ENCODE measurements at places on chromosomes 13 and 19. TPM values are rescaled to one million over a fixed set of nuclear protein-coding genes. Genes with fewer than 3 reads are reported as not detected.

DNA sequence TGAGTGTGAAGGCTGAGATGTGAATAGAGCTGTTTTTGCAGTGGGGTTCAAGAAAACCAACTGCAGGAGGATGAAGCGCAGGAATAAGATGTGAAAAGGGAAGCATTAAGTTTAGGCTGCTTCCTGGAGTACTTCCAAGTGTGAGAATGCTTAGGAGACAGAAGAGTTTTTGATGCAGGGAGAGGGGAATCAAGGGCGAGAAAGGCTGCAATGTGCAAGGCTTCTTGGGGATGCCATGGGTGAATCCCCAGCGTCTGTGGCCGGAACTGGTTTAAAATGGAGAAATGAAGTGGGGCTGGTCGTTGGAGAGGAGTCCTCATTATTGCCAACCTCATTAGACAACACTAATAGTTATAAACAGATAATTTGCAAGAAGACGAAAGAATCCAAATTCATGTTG lies 764.9 kb downstream of the LIG4 start:
- ATAC-seq = no peak

- no peak for ATAC-seq
These were observed 260.0 kb downstream of the NDFIP2 start for GRCh38 chr13:79740991-79741390.

DNA sequence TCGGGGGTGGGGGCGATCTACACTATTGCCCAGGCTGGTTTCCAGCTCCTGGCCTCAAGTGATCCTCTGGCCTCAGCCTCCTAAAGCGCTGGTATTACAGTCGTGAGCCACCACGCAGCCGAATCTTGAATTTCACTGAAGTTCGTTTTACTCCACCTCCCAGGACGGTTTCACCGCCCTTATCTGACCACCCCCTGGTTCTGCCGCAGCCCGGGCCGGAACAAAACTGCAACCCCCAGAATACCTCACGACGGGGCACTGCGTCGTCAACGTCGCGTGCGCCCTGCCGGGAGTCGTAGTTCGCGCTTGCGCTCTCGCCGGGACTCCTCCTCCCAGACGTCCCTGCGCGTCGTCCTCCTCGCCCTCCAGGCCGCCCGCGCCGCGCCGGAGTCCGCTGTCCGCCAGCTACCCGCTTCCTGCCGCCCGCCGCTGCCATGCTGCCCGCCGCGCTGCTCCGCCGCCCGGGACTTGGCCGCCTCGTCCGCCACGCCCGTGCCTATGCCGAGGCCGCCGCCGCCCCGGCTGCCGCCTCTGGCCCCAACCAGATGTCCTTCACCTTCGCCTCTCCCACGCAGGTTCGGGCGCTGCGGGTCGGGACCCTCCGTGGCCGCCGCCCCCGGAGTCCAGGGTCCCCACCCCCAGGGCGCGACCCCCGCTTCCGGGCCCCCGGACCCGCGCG lies at the start of gene ATP5F1D:
TSS of gene ATP5F1D (plus strand) at position 335 of the 679 bp plus-strand sequence. CDS start at position 435, 100 bp downstream.
- ATAC-seq = peak; percentile 58

DNA sequence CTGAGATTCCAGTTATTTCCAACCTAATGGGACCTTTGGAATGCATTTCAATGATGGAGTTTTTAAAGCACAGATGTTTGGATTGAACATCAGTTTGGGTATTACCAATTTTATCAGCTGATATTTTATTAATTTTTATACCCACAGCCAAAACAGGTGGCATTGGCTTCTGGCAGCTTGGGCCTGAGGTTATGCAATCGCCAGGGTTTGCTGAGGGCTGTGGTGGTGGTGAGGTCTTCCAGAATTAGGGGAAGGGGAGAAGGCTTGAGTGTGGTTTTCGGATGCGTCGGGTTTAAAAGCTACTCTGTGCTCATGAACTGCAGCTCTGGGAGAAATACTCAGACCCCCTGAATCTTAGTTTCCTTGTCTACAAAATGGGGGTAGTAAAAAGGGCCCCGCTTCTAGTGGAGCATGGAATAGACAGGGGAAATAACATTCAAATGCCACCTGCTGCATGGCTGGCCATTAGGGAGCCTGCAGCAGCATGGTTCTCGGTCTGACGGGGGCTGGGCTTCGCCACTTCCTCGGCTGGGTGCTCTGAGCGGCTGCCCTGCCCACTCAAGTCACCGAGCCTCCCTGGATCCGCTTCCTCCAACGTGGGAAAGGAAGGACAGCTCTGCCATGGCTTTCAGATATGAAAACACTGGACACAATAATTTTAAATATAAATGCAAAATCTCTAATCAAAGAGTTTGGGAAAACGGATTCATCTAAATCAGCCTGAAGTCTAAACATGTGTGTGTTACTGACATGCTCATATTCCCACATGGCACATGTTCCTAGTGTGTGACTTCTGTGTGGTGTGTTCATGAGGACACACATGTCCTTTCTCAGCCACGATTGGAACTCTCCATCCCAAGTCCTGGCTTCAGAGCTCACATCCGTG lies 35.2 kb downstream of the ADPRHL1 start:
- no peak for ATAC-seq

DNA sequence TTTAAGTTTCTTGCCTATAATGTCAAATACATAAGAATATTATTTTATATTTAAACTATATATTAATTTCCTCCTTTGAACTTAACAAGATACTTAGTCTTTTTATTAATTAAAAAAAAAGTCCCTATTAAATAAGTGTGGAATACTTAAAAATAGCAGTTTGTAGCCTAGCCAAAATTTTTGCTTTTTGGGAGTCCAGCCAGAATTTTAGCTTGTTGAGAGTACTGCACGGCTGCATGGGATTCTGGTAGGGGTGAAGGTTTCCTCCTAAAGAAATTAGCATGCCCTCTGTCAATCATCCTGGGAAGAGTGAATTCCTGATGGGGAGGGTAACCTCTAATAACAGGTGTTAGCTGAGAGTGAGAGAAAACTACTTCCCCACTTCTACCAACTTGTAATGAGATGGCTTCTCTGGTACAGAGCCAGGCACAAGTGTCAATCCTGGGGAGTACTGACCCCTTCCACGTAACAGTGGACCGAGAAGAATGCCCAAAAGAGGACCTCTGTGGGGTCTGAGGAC lies 195.7 kb downstream of the SPRY2 start:
- no peak for ATAC-seq

PRMT1 gene
- total RNA-seq = 99.0 TPM

CBARP gene
- total RNA-seq = 2.0 TPM

GRCh38 chr19:45860359-45861259 lies 2.3 kb downstream of the SYMPK start:
- ATAC-seq = no peak

DNA sequence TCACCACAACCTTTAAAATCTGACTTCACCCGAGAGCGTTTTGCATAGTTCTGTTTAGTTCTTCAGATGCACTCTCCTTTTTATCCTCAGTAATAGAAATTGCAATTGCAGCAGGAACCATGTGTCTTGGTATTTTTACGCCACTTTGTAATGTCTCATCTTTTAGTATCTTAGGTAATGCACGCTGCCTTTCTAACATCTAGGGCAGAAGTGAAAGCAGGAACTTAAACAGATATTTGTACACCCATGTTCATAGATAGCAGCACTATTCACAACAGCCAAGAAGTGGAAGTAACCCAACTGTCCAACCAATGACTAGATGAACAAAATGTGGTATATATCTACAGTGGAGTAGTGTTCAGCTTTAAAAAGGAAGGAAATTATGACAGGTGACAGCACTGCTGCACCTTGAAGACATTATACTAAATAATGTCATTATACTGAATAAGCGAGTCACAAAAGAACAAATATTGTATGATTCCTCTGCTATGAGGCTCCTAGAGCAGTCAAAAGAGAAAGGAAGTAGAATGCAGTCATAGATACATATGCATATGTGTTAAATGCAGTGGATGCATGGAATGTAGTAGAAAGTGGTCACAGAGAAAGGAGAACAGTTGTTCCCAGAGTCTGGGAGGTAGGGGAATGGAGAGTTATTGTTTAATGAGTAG lies 105.9 kb upstream of the GJB6 start:
- no peak for ATAC-seq

- no peak for ATAC-seq
These were observed 1456.7 kb upstream of the MIR17HG start for GRCh38 chr13:89890806-89891205.

- no peak for ATAC-seq
These were observed 104.5 kb upstream of the DIAPH3 start for GRCh38 chr13:60268203-60268555.

KLK10 gene
- 225 TPM for total RNA-seq

DNA sequence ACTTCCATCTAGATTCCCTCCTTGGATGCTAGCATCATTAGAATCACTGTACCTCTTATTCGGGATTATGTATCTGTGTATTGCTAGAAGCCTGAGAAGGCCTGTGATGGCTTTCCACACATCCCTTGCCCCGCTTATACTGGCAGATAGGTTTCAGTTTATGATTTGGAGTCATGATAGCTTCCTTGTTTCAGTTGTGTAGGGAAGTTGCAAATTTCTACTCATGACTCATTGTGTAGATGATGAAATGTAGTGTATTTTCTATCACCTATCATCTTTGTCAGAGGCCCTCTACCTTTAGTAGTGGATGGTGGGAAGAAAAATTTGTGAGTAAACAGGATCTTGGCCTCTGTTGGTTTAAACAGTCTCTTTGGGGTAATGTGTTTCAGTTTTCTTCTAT lies 165.2 kb downstream of the GGACT start:
- peak; percentile 67 for ATAC-seq

GRCh38 chr13:67296511-67296910 lies 66.4 kb upstream of the PCDH9 start:
- ATAC-seq = no peak

DNA sequence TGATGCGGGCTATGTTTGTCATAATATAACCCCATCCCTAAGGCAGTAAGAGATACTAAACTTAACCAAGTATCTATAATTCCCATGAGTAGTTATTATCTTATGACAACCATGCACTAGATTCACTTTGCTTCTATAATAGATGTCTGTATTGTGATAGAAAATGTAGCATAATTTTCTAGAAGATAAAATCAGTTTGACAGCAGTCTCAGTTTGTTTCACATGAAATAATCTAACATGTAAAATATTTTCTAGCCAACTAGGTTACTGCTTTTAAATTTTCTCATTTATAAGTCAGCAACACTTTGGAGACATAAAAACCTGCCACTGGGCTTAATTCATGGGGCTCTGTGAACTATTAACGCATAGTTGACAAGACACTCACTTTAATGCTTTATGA lies 1410.7 kb upstream of the ATXN8OS start:
- ATAC-seq = no peak

OLFM4 gene
- total RNA-seq = 3.0 TPM

KLK13 gene
- 1,054 TPM for total RNA-seq

GRCh38 chr19:46351241-46352041 lies 4.6 kb downstream of the PPP5C start:
- peak; percentile 35 for ATAC-seq

DNA sequence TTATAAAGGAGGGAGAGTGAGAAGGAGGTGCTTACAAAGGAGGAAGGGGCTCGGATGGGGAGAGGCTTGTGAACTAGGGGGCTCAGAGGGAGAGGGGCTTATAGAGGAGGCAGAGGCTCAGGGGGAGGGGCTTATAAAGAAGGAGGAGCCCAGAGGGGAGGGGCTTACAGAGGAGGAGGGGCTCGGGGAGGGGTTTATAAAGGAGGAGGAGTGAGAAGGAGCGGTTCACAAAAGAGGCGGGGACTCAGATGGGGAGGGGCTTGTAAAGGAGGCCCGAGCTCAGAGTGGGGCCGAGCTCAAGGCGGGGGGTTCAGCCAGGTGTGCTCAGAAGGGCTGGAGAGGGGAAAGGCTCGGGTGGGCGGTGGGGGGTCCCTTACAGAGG lies 500 bp downstream of the SMIM24 start:
- ATAC-seq = no peak

DNA sequence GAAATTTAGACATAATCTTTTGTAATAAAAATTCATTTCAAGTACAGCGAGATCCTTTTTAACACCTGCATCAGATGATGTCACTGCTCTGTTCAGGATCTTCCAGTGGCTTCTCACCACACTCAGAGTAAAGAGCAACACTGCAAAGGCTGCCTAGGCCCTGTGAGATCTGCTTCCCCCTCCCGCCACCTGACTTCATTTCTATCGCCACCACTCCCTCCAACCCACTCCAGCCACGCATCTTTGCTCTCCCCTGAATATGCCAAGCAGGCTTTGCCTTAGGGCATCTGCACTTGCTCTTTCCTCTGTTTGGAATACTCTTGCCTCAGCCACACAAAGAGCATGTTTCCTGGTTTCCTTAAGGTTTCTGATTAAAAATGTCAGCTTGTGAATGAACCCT lies 58.3 kb downstream of the MBNL2 start:
- ATAC-seq = peak; percentile 36

- no peak for ATAC-seq
These were observed 32.5 kb downstream of the MARK4 start for GRCh38 chr19:45283443-45284033.

DNA sequence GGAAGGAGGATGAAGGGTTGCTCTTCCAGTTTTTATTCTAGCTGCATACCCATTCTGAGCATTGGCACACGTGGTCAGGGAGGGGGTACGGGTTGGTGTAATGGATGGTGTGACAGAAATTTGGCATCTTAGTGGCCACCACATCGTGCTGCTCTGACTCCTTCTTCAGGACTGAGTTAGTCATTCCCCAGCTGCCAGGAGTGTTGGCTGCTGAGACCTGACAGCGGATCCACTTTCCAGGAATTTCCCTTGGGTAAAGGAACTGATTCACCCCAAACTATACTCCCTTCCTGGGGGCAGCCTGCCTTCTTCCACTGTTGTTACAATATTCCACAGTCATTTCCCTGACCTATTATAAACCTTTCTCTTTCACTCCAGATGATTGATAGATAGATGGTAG lies 595.5 kb upstream of the KLHL1 start:
- no peak for ATAC-seq

- no peak for ATAC-seq
These were observed 1.4 kb downstream of the NWD1 start for GRCh38 chr19:16721051-16721450.

PRKCG gene
- total RNA-seq = not detected

DNA sequence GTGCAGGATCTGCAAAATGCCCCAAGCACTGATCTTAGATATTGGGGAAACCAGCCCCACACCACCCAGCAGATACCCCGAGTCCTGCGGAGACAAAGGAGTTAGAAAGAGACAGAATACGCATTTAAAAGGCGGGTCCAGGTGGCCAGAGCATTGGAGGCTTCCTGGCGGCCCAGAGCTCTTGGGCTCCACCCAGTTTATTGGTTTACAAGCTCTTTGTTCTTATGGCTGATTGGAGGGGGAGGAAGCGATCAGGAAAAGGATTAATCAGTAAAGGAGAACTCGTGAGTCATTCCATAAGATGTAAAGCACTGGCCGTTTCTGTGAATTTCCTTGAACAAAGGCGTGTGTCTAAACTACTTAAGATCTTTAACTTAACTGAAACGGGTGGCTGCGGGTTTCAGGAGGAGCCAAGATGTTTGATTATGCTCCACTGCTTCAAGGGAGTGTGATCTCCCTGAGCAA lies 926 bp downstream of the ZNF587 start:
- ATAC-seq = peak; percentile 29

SOX1 gene
- total RNA-seq = not detected

DNA sequence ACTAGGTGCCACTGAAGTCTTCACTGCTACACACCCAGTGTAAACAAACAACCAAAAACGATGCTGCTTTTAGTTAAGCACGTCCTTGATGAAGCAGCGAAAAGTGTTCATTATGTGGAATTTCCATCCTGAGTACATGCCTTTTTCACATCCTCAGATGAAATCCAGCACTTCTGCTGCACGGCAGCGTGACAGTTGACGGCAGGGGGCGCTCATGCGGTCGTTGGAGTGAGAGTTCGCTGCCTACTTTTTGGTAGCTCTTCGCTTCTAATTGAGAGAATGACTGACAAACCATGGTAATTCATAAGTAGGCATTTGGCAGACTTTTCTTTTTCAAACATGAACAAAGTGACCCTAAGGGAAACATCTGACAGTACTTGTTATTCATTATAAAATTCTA lies 1124.9 kb downstream of the EFNB2 start:
- no peak for ATAC-seq

RGL3 gene
- total RNA-seq = 0.64 TPM

Data from esophagus mucosa (tissue), 1 donor.